Stimulated activated CD4-positive, alpha-beta T cell treated with anti-CD3 and anti-CD28 coated beads, Interleukin-2, amount 100 ng/mL, for 24 hours (primary cell): ENCODE measurements at places on chromosomes 12 and 14.

- no peak for DNase-seq
Measured at GRCh38 chr12:24487606-24488005, 461.3 kb downstream of the BCAT1 start.

- DNase-seq, result no peak
Measured at GRCh38 chr14:101511620-101512375, 49.5 kb upstream of the DIO3 start.

DNA sequence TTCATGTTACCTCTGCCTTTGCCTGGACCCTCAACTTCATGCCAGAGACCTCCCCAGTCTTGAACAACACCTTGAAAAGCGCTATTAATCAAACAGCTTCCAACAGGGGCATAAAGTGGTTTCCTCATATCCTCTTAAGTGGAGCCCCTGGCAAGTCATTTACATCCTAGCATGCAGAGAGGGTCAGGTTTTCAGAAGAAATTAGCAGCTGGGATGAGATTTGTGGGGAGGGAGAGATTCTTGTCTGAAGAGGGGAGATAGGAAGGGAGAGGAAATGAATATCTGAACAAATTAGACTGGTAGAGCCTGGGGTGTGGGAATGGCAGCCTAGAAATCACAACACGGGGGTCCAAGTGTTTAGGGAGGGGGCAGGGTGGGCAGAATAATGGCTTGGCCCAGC is 45.6 kb downstream of the CALM1 start:
- no peak for DNase-seq

- no peak for DNase-seq
Measured at GRCh38 chr14:59362513-59362912, 102.7 kb downstream of the GPR135 start.

DNA sequence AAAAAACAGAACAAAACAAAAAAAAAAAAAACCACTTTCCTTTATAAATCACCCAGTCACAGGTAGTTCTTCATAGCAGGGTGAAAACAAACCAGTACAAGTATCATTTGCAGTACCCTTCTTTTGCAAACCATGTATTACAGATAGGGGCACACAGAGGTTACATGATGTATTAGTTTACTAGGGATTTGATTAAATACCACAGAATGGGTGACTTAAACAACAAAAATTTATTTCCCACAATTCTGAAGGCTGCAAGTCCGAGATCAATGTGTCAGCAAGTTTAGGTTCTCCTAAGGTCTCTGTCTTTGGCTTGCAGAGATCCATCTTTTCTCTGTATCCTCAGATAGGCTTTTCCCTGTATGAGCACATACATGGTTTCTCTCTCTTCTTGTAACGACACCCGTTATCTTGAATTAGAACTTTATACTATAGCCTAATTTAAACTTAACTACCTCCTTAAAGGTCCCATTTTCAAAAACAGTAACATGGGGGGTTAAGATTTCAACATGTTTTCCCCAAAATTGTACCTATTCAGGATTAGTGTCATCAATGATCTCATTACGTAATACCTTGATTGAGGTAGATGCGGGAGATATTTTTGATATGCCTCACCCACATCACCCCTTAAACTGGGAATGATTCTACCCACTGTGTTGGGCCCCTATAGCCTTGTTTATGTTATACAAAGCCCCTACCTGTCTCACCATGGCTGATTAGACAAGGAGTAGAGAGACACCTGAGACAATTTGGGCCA is 3.5 kb upstream of the CEP128 start:
- no peak for DNase-seq
